Caudate nucleus (tissue), 63 donors: ENCODE measurements at places on chromosomes 4 and X.

- DNase-seq = no peak
These were observed 1406.5 kb downstream of the STIM2 start for GRCh38 chr4:28267166-28267565.

GRCh38 chr4:20265726-20266125 is 14.0 kb downstream of the SLIT2 start:
- no peak for DNase-seq

DNA sequence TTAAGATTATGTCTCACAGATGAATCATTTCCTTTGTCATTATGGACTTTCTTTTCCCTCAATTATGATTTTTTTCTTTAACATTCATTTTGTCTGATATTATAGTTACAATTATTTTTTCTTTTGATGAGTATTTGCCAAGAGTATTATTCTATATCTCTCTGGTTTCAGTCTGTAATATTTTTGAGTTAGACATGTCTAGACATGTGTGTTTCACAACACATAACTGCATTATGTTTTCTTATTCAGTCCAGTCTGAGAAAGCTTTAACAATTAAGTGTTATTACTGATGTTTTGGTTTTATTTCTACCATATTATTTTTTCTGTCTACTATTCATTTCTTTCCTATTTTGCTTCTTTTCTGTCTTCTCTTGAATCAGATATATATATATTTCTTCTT is 108.3 kb upstream of the MID1IP1 start:
- no peak for DNase-seq

GRCh38 chrX:6460893-6461490 is 73.9 kb downstream of the VCX3A start:
- no peak for DNase-seq

- no peak for DNase-seq
These were observed 88.8 kb downstream of the BCOR start for GRCh38 chrX:40008791-40009461.

- DNase-seq = no peak
These were observed 248.0 kb downstream of the SPATA18 start for GRCh38 chr4:52299120-52299519.

GRCh38 chrX:149629730-149630387 is 1.7 kb downstream of the TMEM185A start:
- DNase-seq = no peak

- no peak for DNase-seq
These were observed 419.6 kb upstream of the LCORL start for GRCh38 chr4:18441203-18441590.

DNA sequence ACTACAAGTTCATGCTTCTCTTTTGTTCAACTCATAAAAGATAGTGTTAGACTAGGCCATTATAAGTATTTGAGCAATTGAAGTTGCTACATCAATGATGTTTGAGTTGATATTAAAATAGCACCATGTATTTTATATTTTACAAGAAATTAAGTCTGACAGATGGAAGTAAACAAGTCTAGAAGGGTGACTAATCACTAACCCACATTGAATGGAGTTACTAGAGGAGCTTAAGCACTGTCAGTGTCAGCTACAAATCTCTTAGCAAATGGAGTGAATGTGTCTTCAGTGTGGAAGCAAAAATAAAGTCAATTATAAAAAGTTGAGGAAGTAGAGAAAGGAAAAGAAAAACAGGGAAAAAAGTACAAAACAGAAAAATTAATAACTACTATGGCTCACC is 592.5 kb downstream of the PCDH18 start:
- no peak for DNase-seq

DNA sequence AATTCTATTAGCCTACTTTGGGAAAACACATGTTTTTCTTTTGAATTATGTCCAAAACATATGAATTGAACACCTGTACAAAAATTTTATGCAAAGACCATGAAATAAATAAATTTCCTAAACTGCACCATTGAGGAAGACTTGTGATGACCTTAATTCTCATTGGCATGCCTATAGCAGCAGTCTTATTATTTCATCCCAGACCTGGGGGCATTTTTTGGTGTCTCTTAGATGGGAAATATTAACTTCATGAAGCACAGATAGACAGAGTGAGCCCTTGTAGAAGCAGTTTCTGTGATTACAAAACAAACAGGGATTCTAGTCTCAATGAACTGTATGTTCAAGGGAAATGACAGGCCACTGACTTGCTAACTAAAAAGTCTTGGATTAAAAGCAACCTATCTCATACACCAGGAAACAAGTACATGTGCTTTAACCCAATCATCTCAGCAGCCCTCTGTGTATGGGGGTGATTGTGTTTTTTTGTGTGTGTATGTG is 32.0 kb upstream of the HPGD start:
- no peak for DNase-seq

DNA sequence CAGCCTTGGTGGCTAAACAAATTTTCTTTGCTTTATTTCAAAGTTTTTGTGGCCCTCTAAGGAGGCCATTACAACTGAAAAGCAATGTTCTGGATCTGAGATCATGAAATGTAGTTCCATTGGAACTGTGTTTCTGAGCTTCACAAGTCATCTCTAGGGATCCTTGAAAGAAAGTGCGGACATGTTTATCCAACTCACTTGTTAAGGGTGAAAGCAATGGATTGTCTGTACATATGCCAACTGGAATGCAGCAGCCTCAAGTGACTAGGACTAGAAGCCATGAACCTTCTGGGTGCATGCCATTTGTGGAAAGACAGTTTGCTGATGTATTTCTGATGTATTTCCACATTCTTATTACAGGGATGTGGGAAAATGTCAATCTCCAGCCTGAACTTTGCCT is 36.7 kb upstream of the KLHL13 start:
- no peak for DNase-seq

GRCh38 chrX:47662144-47662657 is 3.2 kb upstream of the UXT start:
- no peak for DNase-seq
